Fibroblast of pulmonary artery (primary cell): ENCODE measurements at places on chromosomes 5 and 9.

DNA sequence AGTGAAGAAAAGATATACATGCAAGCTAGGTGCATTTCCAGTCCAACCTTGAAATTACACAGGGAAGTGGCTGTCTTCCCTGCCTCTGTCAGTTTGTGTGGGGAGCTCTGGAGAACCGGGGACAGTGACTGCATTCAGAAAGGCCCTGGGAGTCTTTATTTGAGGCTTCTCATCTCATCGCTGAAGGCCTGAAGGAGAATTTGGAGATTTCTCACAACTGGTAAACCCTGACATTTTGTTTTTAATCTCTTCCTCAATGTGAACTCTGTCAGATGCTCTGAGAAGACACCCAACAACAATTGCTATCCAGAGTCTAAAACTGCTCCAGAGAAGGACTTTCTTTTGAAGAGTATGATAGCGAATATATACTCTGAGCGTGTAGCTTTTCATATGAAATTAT is 33.0 kb downstream of the MACIR start:
- DNase-seq, result no peak

- DNase-seq, result peak; percentile 84
Observed at GRCh38 chr9:34559624-34560455, 29.7 kb downstream of the CNTFR start.

- peak; percentile 17 for DNase-seq
Observed at GRCh38 chr5:150245111-150245789, 44.3 kb downstream of the CAMK2A start.

- peak; percentile 75 for DNase-seq
Observed at GRCh38 chr5:121949885-121950284, 11.9 kb upstream of the SRFBP1 start.

DNA sequence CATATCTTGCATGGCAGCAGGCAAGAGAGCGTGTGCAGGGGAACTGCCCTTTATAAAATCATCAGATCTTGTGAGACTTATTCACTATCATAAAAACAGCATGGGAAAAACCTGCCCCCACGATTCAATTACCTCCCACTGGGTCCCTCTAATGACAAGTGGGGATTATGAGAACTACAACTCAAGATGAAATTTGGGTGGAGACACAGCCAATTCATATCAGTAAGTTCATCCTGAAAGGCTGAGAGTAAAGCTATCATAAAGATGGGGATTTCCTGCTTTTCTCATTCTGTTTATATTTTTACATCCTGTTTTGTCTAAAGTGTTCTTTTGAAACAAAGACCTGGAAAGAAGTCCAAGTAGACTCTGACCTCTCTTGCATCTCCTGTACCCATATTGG is 28.9 kb upstream of the IL33 start:
- DNase-seq, result peak; percentile 52
